Fibroblast of skin of left quadriceps (primary cell): ENCODE measurements at places on chromosomes 2 and 18.

- no peak for DNase-seq
Observed at GRCh38 chr2:196439760-196440159, 199.8 kb upstream of the CCDC150 start.

GRCh38 chr18:49843131-49843530 is 29.8 kb upstream of the ACAA2 start:
- no peak for DNase-seq

GRCh38 chr2:4098137-4098536 is 394.8 kb downstream of the DCDC2C start:
- DNase-seq: no peak

GRCh38 chr2:119921825-119922224 is 91.1 kb upstream of the EPB41L5 start:
- no peak for DNase-seq
